ENCODE measurements at places on chromosomes 12 and 14.
A peak's percentile ranks its signal among the peaks of the same experiment; 100 is the strongest.

DNA sequence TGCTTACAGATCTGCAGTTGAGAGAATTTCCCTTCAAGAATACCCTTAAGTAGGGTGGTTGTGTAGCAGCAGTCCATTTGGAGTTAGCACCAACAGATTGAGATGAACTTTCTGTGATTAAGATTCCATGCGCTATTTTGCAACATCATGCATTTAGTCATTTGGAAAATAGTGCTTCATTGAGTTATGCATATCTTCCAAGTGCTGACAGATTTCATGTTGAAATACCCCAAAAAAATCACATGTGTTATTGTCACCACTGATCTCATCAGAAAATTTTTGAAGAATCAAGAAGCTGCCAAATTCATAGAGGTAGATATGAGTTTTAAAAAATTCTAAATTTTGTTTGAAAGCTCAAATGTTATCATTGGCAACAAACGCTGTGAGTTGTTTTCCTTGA lies 35.5 kb upstream of the OSBPL8 start:
- DNase-seq: no peak

- no peak for DNase-seq
Observed at GRCh38 chr14:72745991-72746980, 147.6 kb downstream of the DPF3 start.

- DNase-seq: no peak
Observed at GRCh38 chr12:17810399-17810798, 279.6 kb downstream of the RERGL start.

DNA sequence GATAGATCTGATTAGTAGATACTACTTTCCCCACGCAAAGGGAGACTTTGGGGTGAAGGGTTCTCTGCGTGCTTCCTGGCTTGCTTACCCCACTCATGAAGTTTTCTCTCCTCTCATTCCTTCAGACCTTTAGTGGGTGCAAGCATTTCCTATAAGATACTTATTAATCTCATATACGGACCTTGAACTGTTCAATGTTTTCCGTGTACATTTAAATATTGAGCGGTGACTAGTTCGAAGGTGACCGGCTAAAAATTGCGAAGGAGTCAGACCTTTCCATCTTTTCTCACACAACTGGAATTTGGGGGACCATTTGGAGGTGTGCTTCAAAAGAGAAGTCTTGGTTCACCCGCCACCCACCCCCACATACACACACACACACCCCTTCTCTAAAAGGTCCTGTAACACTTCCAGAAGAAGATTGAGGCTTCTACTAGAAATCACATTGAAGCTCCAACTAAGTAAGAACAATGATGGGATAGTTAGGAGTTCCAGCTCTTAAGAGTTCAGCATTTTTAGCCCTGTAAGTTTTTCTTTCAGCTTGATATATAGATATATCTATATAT lies 6.1 kb upstream of the FOXG1 start:
- DNase-seq: no peak

GRCh38 chr12:115752156-115752555 lies 525.3 kb downstream of the MED13L start:
- no peak for DNase-seq

- no peak for DNase-seq
Observed at GRCh38 chr14:34741840-34742239, 27.4 kb upstream of the CFL2 start.

GRCh38 chr12:10256064-10256463 lies 43.4 kb downstream of the GABARAPL1 start:
- no peak for DNase-seq

- DNase-seq: peak; percentile 29
Observed at GRCh38 chr12:47207829-47208248, 128.1 kb upstream of the AMIGO2 start.

DNA sequence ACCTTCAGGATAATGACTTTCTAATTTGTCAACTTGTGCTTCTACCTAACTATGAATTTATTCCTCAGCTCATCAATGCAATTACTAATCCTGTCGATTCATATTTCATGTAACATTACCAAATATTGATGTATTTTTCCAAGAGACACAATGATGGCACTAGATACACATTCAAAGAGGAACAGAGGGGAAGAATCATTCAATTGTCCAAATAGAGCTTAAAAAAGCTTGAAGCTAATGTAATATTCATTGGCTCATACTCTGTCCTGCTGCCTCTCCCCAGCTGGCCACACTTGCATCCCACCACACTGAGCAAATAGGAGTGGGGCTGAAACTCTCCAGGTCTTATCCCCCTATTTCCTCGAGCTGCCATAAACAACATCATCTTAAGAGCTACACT lies 9.3 kb downstream of the TESPA1 start:
- no peak for DNase-seq

- DNase-seq: no peak
Observed at GRCh38 chr12:18217966-18218365, 43.4 kb upstream of the PIK3C2G start.

DNA sequence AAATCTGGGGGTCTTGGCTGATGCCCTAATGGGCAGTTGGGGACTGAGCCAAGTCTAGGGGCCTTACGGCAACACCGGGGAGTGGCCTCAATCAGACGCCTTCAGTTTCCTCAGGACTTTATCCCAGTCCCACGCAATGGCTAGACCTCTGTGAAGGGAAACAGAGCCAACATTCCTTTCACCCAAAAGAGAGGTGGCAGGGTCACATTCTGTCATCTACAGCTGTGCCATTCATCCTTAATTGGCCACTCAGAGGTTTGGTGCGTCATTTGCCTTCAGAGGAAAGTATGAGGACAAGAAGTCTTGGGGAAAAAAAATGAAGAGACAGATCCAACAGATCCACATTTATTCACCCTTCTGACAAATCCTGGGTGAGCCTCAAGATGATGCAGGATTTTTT lies 166.9 kb upstream of the AVPR1A start:
- no peak for DNase-seq

- DNase-seq: no peak
Observed at GRCh38 chr12:4909410-4909733, 333 bp upstream of the KCNA1 start.

DNA sequence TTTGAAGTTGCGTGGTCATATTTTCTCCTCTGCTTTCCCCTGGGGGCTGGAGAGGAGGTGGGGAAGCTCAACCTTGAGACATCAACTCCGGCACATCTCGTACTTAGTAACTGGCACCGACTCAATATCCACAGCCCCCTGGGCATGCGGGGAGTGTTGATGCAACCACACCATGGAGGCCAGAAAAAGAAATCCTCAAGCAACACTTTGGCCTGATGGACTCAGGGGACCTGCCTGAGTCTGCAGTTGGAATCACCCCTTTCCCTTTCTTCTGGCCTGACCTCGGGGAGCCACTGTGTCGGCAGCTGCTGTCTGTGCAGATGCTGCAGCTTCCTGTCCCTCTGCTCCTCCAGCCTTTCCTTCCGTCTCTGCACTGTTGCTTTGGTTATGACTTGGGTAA lies 11.4 kb upstream of the AACS start:
- no peak for DNase-seq
